ENCODE measurements at places on chromosomes 4 and X.

DNA sequence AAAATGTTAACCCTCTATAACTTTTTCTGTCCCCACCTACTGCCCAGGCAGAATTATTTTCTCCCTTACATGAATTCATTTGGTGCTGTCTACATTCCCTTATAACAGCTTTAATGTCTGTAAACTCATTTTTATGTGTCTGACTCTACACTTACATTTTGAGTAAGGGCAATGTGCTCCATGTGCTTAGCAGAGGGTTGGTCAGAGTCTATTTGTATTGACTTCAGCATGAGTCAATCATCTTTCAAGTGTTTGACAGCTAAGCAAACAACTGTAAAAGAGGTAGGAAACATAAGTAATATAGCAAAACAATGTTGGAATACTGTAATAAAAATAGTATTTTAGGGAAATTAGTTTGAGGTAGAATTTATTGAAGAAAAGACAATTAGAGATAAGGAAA lies 6.3 kb downstream of the IL15 start:
- DNase-seq: peak; percentile 11

DNA sequence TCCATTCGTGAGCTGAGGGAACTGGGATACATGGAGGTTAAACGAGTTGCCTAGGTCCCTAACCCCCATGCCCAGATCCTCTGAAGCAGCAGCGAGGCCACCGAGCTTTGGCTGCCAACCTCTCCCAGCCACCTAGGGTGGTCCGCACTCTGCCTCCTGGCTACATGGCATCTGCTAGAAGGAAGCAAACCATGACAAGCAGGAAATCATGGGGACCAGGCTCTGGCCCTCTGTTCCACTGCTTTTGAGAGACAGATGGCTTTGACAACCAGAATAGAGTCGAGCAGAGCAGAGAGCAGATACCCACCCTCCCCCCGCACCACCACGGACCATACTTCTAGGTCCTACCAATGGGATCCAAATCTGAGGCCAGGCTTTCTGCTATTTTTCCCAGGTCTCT lies 37.5 kb upstream of the NKRF start:
- DNase-seq: no peak

GRCh38 chrX:11097933-11098332 lies 13.2 kb upstream of the HCCS start:
- no peak for DNase-seq

GRCh38 chrX:19177721-19178120 lies 55.5 kb upstream of the ADGRG2 start:
- no peak for DNase-seq

- no peak for DNase-seq
These were observed 162.7 kb upstream of the CPXCR1 start for GRCh38 chrX:88584283-88584682.

DNA sequence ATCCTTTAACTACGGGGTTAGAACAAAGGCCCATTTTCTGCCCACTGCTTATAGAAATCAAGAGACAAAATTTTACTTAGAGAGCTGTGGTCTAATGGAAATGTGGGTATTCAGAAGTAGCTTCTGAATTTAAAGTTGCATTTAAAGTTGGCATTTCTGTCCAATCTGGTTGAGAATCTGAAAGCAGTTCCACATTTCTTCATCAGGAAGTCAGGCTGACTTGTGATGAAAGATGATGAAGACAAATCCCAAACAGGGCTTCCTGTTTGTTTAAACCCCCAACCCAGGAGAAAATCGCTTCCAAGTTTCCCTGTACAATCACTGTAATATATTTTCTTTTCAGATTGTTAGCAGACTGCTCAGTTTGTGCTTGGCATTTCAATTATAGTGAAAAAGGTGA lies 345.3 kb downstream of the SPRY1 start:
- no peak for DNase-seq

GRCh38 chrX:143873343-143873742 lies 10.5 kb upstream of the UBE2NL start:
- DNase-seq: no peak

DNA sequence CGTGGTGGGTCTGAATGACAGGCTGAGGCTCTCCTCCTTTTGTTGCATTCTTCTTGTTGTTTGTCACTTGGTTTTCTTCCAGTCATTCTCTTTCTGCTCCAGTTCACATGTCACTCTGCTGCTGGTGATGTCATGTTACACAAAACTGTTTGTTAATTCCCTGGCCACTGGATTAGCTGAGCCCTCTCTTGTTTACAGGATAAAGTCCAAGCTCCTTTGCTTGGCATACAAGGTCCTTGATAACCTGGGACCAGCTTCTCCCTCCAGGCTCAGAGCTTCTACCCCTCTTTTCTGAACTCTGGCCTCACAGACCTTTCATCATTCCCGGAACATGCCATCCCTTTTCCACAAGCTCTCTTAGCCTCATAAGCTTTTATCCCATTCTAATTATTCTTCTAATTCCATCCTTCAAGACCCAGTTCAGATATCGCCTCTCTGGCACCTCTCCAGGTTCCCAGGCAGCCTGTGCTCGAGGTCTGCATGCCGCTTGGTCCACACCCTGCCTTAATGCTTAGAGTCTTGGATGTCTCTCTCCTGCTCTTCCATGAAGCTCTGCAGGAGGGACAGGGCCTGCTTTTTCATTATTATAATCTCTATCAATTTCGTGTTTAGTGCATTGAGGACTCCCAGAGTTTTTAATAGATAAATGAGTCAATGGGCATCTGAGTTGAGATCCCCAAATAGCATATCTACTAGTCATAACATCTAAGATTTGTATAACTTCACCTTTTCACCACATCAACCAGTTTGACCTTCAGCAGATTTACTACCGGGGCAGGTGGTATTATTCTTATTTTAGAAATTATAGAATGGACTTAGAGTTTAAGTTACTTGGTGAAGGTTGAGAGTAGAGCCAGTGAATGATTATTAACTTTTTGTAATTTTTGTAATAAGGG lies 98.7 kb downstream of the TMEM131L start:
- no peak for DNase-seq

GRCh38 chr4:89283226-89284009 lies 24.2 kb downstream of the GPRIN3 start:
- DNase-seq: no peak

Data from HuH-7.5 (cell line).